ENCODE measurements at places on chromosomes 4 and X. TPM values are rescaled to one million over a fixed set of nuclear protein-coding genes. Genes with fewer than 3 reads are reported as not detected.

- no peak for DNase-seq
Measured at GRCh38 chrX:38929966-38930421, 128.7 kb downstream of the MID1IP1 start.

SULT1E1 gene
- not detected for total RNA-seq

- no peak for DNase-seq
Measured at GRCh38 chr4:113646442-113646822, 115.1 kb downstream of the CAMK2D start.

GRCh38 chr4:15006416-15007024 lies 4.2 kb downstream of the CPEB2 start:
- no peak for DNase-seq

- no peak for DNase-seq
Measured at GRCh38 chrX:67546496-67547423, 2.9 kb downstream of the AR start.

KLKB1 gene
- 0.56 TPM for total RNA-seq

MAGIX gene
- 15.9 TPM for total RNA-seq

DNA sequence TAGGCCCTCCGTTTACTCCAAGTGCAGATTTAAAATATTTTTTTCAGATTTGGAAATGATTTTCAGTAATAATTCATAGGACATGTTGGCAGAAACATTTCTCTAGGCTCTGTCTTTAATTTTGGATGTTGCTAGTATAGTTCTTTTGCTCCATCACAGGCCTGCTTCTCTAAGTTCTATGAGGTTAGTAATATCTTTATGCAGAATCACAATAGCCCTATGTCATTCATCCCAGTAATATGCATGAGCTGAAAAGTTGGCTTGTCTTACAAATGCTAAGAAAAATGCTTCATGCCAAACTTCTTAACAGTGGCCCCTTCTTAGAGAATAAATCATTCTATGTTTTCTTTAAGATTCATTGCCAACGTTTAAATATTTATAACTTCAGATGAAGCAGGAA lies 148.3 kb upstream of the TLL1 start:
- DNase-seq = no peak

DNA sequence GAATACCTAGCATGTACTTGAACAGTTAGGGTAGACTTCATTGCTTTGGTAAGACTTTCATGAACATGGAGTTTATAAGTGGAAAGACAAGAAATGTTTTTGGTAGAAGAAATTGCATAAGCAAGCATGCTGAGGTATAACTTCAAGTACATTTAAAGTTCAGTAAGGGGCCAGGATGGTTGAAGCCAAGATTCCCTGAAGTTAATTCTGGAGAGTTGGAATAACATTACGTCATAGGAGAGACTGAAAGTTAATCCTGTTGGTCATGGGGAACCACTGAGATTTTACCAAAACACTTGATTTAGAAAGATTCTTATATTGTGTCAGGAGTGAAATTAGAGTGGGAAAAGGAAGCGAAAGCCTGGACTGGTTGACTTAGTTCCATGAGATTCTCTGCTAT lies 767.5 kb upstream of the MAGEB2 start:
- DNase-seq = no peak

ATRX gene
- total RNA-seq = 82.3 TPM
